ENCODE measurements at places on chromosomes 1 and 21.

DNA sequence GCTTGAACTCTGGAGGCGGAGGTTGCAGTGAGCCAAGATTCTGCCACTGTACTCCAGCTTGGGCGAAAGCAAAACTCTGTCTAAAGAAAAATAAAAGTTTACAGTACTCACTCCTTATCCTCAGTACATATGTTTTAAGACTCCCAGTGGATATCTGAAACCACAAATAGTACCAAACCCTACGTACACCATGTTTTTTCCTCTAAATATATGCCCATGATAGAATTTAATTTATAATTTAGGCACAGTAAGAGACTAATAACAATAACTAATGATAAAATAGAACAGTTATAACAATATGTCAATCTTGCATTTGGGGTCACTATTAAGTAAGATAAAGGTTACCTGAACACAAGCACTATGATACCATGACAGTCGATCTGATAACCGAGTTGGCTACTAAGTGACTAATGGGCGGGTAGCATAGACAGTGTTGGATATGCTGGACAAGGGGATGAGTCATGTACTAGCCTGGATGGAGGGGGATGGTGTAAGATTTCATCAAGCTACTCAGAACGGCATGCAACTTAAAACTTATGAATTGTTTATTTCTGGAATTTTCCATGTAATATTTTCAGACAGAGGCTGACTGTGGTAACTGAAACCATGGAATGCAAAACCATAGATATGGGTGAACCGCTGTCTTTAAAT is 43.7 kb downstream of the ST7L start:
- DNase-seq: no peak

GRCh38 chr1:53069663-53070327 is 7.8 kb downstream of the PODN start:
- no peak for DNase-seq

DNA sequence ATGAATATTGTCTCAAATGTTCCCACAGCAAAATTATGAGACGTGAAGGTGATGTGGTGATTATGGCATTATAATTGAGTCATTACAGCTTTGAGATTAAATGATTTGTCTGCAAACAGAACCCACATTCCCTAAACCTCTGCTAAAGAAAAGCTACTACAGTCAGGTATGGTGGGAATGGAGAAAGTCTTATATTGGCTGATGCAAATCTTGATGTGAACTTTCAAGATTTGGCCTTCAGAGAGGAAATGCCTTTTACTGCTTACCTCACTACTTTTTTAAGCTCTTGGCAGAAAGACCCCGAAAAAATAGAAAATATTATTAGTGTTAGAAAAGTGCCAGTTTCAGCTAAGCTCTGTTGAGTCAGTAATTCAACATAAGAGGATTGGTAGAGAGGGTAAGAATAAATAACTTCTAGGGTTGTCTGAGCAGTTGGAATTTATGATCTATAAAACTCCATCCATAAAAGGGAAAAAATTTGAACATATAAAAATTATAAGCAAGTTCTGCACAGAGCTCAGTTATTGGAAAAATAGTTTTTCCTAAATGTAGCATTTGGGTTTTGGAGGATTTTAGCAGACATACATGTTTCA is 47.8 kb upstream of the RGS5 start:
- DNase-seq: no peak

DNA sequence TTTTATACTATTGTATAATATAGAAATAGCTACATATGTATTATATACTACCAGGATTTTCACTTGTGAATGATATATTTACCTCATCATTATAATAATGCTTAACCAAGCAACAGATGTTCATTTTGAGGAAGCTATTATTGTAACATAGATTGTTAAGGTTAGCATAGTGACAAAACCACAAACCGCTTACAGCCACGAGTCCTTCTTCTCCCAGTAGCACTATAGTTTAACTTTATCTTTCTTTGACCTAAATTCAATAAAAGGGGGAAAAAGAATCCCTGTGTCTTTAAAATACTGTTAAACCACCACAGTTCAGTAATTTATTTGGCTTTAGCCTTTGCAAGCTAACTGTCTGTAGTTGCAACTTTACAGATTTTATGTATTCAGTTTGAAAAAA is 1039.4 kb upstream of the B3GALT2 start:
- DNase-seq: no peak

DNA sequence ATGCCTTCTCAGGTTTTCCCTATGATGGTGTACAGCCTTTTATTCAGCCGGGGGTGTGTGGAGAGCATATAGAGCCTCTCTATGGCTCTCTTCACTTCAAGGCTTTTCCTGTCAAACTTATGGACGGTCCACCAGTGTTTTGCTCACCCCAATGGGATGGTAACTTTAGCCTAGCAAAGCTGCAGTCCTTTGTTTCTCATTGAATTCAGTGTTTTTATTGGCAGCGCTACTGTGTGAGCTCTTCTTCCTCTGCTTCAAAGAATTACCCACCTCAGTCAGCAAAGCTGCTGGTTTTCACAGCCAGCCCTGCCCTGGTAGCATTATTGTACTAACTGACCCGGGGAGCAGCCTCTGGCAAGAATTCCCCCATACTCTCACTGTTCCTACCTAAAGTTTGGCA is 145.3 kb upstream of the RRP15 start:
- no peak for DNase-seq

- no peak for DNase-seq
These were observed 75.9 kb upstream of the SMYD2 start for GRCh38 chr1:214205053-214205452.

DNA sequence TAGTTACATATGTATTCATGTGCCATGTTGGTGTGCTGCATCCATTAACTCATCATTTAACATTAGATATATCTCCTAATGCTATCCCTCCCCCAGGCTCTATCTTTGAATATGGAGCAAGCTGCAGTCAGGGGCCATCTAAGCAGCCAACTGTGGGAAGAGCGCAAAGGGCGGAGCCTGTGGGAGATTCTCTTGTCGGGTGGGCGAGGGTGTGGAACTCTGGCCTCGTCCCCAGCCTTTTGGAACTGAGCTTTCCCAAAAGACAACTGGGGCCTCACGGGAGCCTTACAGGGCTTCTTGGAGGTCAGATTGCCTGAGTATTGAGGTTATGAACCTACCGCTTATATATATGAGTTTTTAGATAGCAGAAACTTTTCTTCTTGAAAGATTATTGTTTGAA is 117.2 kb downstream of the HHAT start:
- no peak for DNase-seq

GRCh38 chr21:42063571-42064521 is 7.3 kb upstream of the UMODL1 start:
- peak; percentile 19 for DNase-seq

- no peak for DNase-seq
These were observed 546 bp upstream of the ZNF697 start for GRCh38 chr1:119648620-119649004.

DNA sequence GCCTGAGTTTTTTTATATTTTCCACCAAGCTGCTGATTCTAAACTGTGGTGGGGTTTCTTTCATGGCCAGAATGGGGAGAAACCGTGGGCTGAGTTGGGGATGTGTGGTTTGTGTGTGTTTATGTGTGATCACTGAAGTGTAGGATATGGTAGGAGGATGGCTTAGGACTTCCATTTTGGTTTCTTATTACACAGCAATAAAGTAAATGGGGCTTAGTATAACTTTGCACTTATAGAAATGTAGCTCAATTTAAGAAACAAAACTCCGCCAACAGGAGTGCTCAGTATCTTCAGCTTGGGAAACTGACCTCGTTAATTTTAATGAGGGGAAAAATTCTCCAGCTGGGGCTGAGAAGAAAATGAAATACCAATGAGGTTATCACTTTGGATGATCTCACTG is 77.8 kb downstream of the PBX1 start:
- DNase-seq: no peak

DNA sequence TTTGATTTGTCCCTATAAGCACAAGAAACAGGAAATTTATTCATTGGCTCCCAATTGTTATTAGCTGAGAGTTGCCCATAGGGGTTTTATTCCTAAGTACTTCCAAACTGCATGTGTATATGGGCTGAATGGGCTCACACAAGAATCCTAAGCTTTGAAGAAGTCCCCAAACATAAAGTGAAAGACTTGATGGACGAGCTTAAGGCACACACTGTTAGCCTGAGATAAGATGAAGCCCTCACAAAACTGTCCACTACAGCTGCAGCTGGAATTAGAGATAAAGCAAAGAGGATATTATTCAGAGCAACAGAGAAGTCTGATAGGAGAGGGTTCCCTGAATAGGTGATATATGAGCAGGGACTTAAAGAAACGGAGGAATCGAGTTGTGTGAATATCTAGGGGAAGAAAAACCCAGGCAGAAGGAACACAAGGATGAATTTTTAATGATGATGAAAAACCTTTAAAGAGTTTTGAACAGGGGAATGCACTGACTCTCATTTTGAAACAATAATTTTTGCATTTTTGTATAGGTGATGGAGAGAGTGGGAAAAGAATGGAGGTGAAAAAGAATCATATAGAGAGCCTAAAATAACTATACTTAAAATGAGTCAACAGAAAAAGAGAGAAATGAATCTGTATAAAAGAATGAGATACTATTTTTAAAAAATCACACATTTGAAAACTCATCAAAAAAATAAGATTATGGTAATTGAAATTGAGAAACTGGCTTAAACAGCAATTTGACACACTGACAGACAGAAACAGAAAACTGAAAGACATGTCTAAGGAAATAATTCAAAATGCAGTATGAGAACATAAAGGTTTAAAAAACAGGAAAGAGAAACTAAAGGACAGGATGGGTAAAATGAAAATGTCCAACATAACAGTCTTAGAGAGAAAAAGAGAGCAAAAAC is 133.6 kb upstream of the POGK start:
- DNase-seq: no peak

- no peak for DNase-seq
These were observed 96.9 kb downstream of the ATP6V1G3 start for GRCh38 chr1:198443365-198444233.

DNA sequence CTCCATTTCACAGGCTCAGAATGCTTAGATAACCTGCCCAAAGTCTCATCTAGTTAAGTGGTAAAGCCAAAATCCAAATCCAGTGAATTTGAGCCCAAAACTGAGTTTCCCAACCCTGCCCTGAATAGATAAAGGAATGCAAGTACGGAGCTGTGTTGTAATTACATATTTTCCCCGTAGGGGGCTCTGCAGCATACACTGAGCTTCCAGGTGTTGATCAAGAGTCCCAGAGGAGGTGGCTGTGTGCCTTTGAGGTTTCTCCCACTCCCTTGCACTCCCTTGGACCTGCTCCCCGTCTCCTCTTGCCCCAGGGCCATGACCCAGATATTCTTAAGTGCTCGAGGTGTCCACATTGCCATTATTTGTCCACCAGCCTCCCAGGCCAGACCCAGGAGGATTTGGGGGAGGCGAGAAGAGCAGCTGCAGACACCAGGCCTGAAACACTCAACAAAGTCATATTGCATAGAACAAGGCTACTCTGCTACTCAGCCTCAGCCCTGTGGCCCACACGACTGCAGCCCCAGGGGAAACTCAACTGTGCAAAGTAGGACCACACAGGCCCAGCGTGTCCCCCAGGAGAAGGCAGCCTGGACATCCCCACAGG is 18.4 kb upstream of the LY9 start:
- DNase-seq: peak; percentile 6

DNA sequence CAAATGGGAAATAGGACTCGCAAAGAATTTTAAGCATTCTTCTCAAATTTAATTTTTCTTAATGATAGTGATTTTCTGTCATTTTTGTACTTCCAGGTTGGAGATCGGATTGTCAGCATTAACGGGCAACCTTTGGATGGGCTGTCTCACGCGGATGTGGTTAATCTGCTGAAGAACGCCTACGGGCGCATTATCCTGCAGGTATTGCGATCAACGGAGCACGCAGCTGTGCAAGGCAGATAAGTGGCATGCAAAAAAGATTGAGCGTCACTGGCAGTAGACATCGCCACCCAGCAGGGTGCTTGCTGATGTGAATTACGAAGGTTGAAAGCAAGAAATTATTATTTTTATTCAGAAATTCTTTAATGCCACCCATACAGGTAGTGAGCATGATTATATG is 65.9 kb upstream of the L1TD1 start:
- DNase-seq: no peak

DNA sequence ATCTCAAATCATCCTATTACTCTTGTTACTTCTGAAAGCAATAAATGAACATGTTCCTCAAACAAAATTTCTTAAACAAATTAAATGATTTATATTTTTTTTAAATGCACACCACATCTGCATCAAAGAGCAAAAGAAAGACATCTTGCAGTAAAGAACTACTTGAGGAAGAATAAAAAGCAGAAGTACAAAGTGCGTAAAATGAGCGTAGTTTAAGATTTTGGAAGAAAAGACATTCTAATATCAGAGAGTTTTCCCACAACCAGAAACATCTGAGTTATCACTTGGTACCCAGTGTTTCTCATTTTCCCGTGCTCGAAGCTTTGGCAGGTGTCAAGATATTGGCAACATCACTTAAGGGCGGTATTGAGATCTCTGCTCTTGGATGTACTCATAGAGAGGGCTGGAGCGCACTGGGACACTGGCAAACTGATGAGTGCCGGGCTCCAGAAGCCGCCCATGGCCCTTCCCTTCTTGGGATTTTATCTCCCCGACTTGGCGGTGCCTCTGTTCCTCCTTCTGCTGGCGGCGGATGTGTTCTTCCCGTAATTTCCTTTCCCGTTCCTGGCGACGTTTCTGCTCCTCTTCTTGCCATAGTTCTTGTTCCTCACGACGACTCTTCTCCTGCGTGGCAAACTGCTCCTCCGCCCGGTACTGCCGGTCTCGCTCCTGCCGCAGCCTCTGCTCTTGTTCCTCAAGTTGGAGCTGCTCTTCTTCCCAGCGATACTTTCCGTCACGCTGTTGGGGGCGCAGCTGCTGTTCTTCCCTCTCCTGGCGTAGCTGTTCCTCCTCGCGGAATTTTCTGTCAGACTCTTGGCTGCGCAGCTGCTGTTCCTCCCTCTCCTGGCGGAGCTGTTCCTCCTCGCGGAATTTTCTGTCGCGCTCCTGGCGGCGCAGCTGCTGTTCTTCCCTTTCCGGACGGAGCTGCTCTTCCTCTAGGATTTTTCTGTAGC is 7.9 kb downstream of the TCHH start:
- no peak for DNase-seq

DNA sequence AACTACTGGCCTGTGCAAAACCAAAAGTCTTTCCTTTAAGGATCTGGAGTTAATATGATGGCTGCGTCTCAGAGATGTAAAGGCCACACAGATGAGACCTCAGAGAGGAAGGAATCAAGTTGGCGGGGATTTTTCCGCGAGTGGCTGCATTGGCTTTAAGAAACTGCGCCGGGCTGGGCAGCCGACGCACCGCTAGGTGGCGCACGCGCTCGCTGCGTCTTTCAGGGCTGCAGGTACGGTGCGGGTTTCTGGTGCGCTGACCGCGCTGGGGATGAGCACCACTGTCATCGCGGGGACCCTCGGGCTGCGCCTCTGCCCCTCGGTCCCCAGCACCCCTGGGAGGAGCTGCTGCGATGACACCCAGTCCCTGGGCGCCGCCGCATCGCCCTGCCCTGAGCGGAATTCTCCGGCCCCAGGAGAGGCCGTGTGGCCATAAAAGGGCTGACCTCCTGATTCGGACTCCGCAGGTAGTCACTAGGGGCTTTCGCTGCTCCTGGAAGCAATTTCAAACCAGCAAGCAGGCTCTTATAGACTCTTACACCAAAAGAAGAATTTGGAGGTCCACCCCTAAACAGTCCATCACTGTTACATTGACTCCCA is 241.0 kb downstream of the KCNJ6 start:
- DNase-seq: no peak

Data from GDM1 (cell line).